Lung (tissue), 17 donors: ENCODE measurements at places on chromosomes 1 and 21.

- H3K27me3 ChIP-seq = no peaks in the 10 kb centered on the region
- no peak overlapping the region for H3K27ac ChIP-seq
- no peaks in the 10 kb centered on the region for H3K36me3 ChIP-seq
- H3K4me1 ChIP-seq = peaks cover 21% of the 10 kb centered on the region
Observed at GRCh38 chr1:206698011-206698410, 13.3 kb downstream of the MAPKAPK2 start.

DNA sequence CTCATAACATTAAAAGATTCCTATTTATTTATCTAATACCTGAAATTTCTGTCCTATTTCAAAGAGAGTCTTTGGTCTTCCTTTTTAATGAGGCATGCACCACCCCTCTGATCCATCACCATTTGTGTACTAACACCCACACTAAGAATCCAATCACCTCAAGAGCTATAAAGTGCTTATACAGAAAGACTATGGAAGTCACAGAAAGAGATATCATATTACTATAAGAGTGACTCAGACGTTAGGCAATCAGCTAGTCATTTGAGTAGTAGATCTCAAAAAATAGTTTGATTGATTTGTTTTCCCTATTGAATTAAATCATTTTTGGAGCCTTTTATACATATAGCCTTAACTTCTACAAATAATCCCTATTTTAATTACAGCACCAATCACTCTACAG is 46.1 kb downstream of the NME7 start:
- H3K36me3 ChIP-seq = no peaks in the 10 kb centered on the region
- no peaks in the 10 kb centered on the region for H3K27me3 ChIP-seq
- no peaks in the 10 kb centered on the region for H3K4me1 ChIP-seq
- DNase-seq = no peak
- no peak overlapping the region for H3K27ac ChIP-seq

DNA sequence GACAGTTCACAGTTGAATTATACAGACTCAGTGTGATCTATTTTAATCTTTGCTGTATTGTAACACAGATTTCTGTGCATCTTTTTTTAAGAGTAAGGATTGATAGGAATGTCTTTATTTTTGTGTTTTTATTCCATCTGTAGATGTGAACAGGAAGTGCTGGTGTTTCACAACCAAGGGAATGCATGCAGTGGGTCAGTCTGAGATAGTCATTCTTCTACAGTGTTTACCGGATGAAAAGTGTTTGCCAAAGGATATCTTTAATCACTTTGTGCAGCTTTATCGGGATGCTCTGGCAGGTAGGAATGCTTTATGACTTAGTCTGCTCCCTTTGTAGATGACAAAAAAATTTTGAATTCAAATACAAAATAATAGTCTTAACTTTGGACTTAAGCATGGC is 84.5 kb downstream of the CC2D1B start:
- peaks cover 5% of the 10 kb centered on the region for H3K36me3 ChIP-seq
- H3K4me1 ChIP-seq = no peaks in the 10 kb centered on the region
- H3K27ac ChIP-seq = no peak overlapping the region
- DNase-seq = peak; percentile 12

- H3K27ac ChIP-seq = no peak overlapping the region
- H3K4me3 ChIP-seq = no peak overlapping the region
- H3K27me3 ChIP-seq = no peaks in the 10 kb centered on the region
- DNase-seq = no peak
Observed at GRCh38 chr1:192550922-192551534, 24.5 kb upstream of the RGS1 start.

DNA sequence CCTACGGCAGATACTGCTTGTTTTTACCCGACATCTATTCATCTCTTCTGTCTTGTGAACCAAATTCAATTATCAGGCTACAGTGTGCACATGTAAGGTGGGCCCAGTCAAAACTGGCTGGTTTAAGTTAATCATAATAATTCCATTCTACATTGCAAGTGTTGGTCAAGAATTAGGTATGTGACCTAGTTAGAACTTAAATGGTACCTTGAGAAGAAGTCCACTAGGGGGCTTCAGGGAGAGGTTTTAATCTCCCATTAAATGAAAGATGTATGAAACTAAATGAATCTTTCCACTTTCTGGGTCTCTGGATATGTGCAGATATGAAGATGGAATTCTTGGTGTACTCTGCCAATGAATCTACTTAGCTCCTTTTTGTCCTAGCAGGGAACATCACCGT is 187.1 kb downstream of the CDC42BPA start:
- no peak overlapping the region for H3K27ac ChIP-seq
- no peak for DNase-seq
- peaks cover 4% of the 10 kb centered on the region for H3K36me3 ChIP-seq
- no peaks in the 10 kb centered on the region for H3K27me3 ChIP-seq
- H3K4me1 ChIP-seq = no peaks in the 10 kb centered on the region
- H3K4me3 ChIP-seq = no peak overlapping the region

- H3K4me1 ChIP-seq = no peaks in the 10 kb centered on the region
- H3K27ac ChIP-seq = no peak overlapping the region
- no peak for DNase-seq
- no peak overlapping the region for H3K4me3 ChIP-seq
- no peaks in the 10 kb centered on the region for H3K27me3 ChIP-seq
Observed at GRCh38 chr1:61645476-61645875, 79.5 kb downstream of the TM2D1 start.

DNA sequence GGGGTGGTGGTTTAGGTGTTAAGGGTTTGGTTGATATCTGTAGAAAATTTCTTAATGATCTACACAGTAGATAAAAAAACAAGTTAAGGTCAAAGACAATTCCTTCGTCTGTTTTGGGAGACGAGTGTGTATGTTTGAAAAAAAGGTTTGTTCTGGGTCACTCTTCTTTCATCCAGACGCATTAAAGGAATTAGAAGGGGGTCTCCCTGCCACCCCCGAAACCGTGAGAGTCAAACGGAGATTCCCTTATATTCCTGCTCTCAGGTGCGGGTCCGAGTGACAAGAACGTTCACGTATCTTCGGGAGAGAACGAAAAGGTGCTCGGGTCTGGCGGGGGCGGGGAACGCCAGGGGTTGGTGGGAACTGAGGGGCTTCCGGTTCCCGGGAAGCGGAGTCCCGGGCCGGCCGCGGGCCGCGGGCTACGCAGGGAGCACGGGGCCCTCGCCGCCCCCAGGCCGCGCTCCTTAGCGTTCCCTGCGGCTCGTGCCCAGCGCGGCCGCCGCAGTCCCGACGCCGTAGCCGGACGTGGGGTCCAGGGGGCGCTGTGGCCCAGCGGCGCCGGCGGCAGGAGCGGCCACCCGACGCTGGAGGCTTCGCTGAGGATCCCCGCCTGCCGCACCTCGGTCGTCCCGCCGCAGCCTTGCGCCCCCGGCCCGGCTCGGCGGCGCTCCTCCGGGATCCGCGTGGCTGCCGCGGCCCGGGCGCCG is at the start of gene ZFYVE9:
Gene ZFYVE9 (plus strand): TSS at position 577 of the 707 bp plus-strand sequence. CDS start 91,118 bp downstream, outside the sequence.
- peaks cover 7% of the 10 kb centered on the region for H3K4me1 ChIP-seq
- H3K36me3 ChIP-seq = no peaks in the 10 kb centered on the region
- no peaks in the 10 kb centered on the region for H3K27me3 ChIP-seq
- DNase-seq = peak; percentile 90
- peak within 1 kb of the TSS; percentile 93 for H3K27ac ChIP-seq
- peak within 1 kb of the TSS; percentile 80 for H3K4me3 ChIP-seq

DNA sequence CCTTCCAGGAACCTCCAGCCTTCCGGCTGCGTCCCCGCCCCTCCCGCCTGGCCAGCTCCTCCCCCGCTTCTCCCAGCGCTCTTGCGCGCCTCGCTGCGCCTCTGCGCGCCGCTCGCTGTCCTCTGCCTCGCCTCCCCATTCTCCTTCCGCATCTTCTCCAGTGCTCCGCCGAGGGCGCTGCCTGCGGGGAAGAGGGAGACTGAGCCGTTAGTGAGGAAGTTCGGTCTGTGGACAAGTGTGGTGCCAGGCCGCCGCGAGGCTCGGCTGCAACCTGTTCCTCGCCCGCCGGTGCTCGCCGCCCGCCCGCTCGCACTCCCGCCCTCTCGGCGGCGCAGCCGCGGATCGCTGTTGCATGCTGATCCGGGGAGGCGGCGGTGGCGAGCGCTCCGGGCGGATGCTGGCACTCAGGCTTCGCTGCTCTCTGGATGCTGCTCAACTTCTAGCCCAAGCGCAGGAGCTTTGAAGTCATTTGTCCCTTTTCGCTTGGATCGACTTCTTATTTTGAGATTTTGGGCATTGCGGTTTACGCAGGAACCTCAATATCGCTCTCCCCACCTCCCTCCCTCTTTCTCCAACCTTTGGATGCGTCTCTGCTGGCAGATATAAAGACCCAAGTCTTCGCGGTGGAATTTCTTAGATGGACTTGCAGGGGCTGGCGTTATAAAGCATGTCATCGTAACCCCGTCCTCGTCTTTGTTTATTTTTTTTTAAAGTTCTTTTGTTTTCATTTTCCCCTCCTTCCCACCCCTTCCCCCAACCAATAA is 614 bp upstream of the CACNA1E start:
- no peak overlapping the region for H3K27ac ChIP-seq
- H3K4me3 ChIP-seq = no peak overlapping the region
- H3K27me3 ChIP-seq = peaks cover 13% of the 10 kb centered on the region
- H3K4me1 ChIP-seq = no peaks in the 10 kb centered on the region
- no peaks in the 10 kb centered on the region for H3K36me3 ChIP-seq

GRCh38 chr1:177368255-177368654 is 197.5 kb downstream of the BRINP2 start:
- H3K27me3 ChIP-seq = no peaks in the 10 kb centered on the region
- no peaks in the 10 kb centered on the region for H3K36me3 ChIP-seq
- no peak overlapping the region for H3K4me3 ChIP-seq
- H3K4me1 ChIP-seq = no peaks in the 10 kb centered on the region
- no peak for DNase-seq

DNA sequence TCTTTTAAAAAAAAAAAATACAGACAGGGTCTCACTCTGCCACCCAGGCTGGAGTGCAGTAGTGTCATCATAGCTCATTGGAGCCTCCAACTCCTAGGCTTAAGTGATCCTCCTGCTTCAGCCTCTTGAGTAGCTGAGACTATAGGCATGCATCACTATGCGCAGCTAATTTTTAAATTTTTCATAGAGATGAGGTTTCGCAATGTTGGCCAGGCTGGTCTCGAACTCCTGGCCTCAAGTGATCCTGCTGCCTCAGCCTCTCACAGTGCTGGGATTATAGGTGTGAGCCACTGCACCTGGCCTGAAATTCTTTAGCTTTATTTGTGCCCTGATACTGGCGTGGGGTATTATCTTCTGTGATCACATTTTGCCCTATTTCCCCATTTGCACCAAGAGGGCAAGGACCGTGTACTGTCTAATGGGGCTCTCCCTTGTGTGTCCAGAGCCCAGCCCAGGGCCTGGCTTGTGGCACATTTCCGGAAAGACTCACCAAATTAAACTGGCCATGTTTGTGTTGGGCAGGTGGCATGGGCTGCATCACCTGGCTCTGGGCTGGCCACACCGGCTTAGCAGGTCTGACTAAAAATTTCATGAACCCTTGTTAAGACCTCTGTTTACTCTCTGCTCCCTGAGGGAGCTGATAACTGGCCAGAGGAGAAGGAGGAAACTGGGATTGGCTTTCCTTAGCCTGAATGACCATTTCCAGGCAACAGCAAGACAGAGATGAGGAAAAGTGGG is 32.2 kb downstream of the TRIM62 start:
- no peaks in the 10 kb centered on the region for H3K27me3 ChIP-seq
- H3K36me3 ChIP-seq = no peaks in the 10 kb centered on the region
- H3K27ac ChIP-seq = no peak overlapping the region
- H3K4me1 ChIP-seq = peaks cover 5% of the 10 kb centered on the region

- no peak overlapping the region for H3K27ac ChIP-seq
- H3K4me3 ChIP-seq = no peak overlapping the region
- no peaks in the 10 kb centered on the region for H3K4me1 ChIP-seq
- no peaks in the 10 kb centered on the region for H3K27me3 ChIP-seq
- peaks cover 16% of the 10 kb centered on the region for H3K36me3 ChIP-seq
Observed at GRCh38 chr1:236853921-236854604, 59.0 kb downstream of the MTR start.

GRCh38 chr1:112852276-112852675 is 103.7 kb downstream of the SLC16A1 start:
- H3K27ac ChIP-seq = no peak overlapping the region
- no peaks in the 10 kb centered on the region for H3K36me3 ChIP-seq
- no peaks in the 10 kb centered on the region for H3K27me3 ChIP-seq
- no peak overlapping the region for H3K4me3 ChIP-seq

DNA sequence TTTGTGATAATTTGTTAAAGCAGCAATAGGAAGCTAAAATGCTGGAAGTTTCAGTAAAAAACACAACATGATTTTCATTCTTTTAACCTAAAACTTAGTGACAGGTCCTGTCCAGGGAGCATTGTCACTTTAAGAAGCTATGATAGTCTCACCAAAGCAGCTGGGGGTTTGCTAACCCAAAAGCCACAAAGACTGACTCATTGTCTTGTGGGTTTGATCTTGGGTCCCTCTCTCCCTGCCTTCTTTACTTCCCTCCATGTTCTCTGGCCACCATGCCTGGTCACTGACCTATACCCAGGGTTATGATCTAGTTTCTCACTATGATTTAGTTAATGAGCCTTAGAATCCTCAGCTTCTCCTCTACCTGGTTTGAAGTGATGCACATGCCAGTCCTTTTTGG is 213.5 kb upstream of the PTGFR start:
- no peaks in the 10 kb centered on the region for H3K4me1 ChIP-seq
- no peaks in the 10 kb centered on the region for H3K36me3 ChIP-seq
- no peak for DNase-seq

- no peak overlapping the region for H3K27ac ChIP-seq
- no peaks in the 10 kb centered on the region for H3K4me1 ChIP-seq
- H3K36me3 ChIP-seq = no peaks in the 10 kb centered on the region
- H3K27me3 ChIP-seq = no peaks in the 10 kb centered on the region
- no peak overlapping the region for H3K4me3 ChIP-seq
- no peak for DNase-seq
Observed at GRCh38 chr1:87359586-87359985, 30.9 kb downstream of the LMO4 start.

DNA sequence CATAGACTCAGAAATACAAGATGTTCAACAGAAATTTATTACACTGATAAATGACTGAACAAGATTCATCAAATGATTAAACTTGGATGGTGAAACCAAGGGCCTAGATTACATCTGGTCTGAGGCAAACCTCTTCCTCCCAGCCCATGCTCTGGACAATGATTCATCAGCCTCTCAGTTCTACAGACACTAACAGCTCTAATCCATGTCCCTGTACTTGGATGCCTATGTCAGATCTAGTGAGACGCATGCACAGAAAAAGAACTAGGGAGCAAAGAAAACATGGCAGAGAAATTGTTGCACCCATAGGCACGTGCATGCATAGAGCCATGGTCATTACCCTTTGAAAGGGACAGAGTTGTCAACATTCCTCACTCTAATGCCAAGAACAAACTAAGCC is 250.1 kb downstream of the KCNH1 start:
- DNase-seq = no peak
- H3K36me3 ChIP-seq = no peaks in the 10 kb centered on the region
- H3K27me3 ChIP-seq = no peaks in the 10 kb centered on the region
- H3K4me1 ChIP-seq = no peaks in the 10 kb centered on the region
- H3K4me3 ChIP-seq = no peak overlapping the region
- no peak overlapping the region for H3K27ac ChIP-seq

DNA sequence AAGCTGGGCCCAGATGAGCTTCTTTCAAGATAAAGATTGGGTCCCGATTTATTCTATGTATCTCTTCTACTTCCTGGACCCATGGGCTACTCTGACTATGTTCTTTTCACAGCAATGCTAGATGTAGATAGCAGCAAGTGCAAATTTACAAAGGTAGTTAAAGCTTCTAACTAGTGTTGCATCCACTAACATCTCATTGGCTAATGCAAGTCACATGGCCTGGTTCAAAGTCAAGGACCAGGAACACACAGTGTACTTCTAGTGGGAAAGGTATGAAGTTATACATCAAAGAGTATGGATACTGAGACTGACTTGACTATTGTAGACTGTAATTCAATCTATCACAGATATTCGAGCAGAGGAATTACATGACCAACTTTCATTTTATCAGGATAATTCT is 588.8 kb downstream of the PLA2G4A start:
- no peaks in the 10 kb centered on the region for H3K4me1 ChIP-seq
- no peak for DNase-seq
- no peak overlapping the region for H3K4me3 ChIP-seq
- no peaks in the 10 kb centered on the region for H3K36me3 ChIP-seq
